ENCODE measurements at places on chromosomes 7 and 10. TPM values are rescaled to one million over a fixed set of nuclear protein-coding genes. Genes with fewer than 3 reads are reported as not detected.

The MYPN gene
- 0.06 TPM for total RNA-seq

The TUBB8 gene
- total RNA-seq, result 1.4 TPM

The CYP26A1 gene
- total RNA-seq, result 0.24 TPM

The HOGA1 gene
- total RNA-seq, result 8.0 TPM

The FAM237B gene
- not detected for total RNA-seq

The GRID2IP gene
- total RNA-seq, result not detected

The LRRC18 gene
- total RNA-seq, result not detected

The ANKRD16 gene
- total RNA-seq, result 17.4 TPM

The RSPH10B gene
- total RNA-seq, result not detected

The PHKG1 gene
- not detected for total RNA-seq
